ENCODE measurements at places on chromosomes 16 and 17.

- no peak for DNase-seq
Measured at GRCh38 chr17:41003926-41004325, 4.2 kb upstream of the KRTAP3-2 start.

DNA sequence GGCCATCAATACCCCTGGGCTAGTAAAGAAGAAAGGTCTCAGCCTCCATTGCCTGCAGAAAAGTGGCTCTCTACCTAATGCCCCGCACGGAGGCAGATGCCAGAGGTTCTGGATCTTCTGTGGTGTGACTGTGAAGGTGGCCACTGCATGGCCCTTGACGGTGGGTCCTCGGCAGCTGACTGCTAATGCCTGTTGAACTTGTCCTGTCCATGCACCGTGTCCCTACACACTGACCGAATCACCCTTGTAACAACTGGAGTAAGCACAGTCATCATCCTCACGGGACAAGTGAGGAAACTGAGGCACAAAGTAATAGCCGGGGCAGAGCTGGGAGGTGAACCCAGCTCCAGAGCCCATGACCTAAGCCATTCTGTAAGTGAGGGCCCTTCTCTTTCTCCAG is 48.8 kb downstream of the MYH11 start:
- no peak for DNase-seq

DNA sequence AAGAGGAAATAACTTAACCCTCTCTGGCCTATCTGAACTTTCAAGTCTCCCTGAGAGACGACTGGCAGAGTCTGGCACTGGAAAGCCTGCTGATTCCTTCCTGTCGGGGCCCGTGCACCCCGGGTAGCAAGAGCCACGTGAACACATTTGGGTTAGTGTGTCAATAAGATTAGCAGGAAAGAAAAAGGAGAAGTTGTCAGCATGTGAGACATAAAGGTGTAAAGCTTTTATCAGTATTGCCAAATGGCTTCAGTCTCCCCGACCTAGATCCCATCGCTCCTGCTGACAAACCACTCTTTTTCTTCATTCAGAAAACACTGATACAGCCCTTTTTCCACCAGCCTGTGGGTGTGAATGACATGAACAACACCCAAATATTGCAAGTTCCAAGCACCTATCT is 74.4 kb downstream of the CCT6B start:
- no peak for DNase-seq

DNA sequence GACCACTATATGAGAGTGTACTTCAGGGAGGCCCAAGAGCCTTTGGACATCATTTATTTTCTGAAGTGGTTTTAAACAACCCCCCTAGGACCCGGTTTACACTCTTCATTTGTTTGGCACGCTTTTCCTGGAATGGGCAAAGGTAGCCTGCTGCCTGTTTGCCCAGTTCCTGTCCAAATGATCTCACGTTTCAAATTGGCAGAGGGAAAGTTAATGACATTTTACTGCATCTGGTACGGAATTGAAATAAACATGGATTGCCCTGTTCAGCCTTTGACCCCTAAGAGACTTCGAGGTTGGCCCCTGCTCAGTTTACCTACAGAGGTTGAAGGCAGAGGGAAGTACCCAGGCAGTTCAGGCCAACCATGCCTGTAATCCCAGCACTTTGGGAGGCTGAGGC is 5.8 kb upstream of the RPRML start:
- no peak for DNase-seq

GRCh38 chr17:17104494-17104893 is 62.2 kb downstream of the MPRIP start:
- DNase-seq: no peak

DNA sequence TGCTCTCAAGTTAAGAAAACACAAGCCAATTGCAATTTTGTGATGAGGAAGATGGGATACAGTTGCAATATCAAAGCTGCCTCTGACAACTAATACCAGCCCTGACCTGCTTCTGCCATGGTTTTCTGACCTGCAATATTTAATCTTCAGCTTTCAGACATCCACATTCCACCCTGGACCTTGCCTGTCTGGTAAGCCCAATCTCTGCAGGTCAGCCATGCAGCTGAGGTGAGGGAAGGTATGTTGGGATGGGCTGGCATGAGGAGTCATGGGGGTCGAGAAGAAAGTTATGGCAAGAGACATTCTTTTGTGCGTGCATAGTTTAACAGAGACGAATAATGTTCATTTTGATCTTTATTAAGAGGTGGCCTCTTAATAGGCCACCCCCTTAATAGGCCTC is 31.5 kb downstream of the KCNJ16 start:
- no peak for DNase-seq

GRCh38 chr16:1932050-1933028 is 10.7 kb downstream of the MSRB1 start:
- no peak for DNase-seq

GRCh38 chr16:51416926-51417325 is 265.9 kb upstream of the SALL1 start:
- DNase-seq: no peak

- DNase-seq: no peak
Measured at GRCh38 chr16:3029491-3030221, 5.8 kb downstream of the THOC6 start.

DNA sequence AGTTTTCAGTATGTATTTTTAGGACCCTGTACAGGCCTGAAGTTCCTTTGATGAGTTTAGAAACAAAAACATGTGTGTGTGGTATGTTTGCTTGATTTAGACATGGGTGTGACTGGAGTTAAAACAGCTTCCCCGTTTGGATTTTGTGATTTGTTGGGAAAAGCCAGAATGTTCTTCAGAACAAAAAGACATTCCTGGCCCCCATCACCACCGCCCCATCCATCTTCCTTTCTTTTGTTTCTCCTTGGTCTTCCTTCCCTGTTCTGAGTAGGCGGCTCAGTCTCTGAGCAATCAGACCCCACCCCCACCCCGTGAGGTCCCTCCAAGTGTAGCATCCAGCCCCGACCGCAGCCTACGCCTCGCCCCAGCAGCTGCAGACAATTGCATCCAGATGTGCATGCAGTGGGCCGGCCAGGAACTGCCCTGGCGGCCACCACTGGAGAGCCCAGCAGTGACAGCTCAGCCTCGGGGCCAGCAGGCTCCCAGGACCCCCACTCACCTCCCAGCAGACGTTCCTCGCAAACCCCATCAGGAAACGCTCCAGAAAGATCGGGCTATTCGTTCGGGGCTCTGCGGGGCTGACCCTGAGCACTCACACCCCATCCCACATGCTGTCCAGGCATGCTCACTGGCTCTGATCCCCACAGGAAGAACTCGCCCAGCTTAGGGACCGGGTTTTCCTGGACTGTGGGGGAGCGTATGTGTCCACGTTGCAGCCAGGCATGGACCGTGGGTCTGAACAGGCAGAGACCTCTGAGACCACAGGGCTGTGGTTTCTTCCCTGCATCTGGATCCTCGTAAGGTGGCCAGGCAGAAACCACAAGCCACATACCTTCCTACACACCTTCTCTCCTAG is 99.8 kb upstream of the CDH5 start:
- no peak for DNase-seq

DNA sequence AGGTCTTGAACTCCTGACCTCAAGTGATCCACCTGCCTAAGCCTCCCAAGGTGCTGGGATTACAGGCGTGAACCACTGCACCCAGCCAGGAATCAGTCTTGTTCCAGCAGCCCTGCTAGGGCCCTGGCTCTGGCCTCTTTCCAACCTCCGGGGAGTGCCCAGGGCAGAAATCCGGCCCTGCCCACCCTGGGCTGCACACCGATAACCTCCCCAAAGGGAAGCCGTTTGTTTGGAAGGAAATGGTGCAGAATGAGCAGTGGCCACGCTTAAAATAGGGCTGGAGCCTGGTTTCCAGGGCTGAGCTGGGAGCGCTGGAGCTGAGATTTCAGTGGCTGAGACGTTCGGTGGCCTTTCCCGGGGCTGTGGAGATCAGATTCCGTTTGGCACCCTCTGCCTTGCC is 17.8 kb upstream of the EMP2 start:
- no peak for DNase-seq

- no peak for DNase-seq
Measured at GRCh38 chr16:3982216-3982615, 101.7 kb upstream of the CREBBP start.

- DNase-seq: no peak
Measured at GRCh38 chr17:68248199-68248825, 469 bp downstream of the AMZ2 start.

DNA sequence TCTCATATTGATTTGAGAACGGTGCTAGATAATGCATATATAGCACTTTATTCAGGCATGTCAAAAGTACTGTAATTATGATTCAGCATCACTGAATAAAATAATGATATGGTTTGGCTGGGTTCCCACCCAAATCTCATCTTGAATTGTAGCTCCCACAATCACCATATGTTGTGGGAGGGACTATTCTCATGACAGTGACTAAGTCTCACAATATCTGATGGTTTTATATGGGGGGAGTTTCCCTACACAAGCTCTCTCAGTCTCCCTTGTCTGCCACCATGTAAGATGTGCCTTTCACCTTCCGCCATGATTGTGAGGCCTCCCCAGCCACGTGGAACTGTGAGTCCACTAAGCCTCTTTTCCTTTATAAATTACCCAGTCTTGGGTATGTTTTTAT is 25.6 kb upstream of the LONP2 start:
- DNase-seq: no peak

- no peak for DNase-seq
Measured at GRCh38 chr16:65909310-65910050, 457.0 kb upstream of the CDH5 start.

- no peak for DNase-seq
Measured at GRCh38 chr17:46108120-46108519, 85.1 kb downstream of the KANSL1 start.

DNA sequence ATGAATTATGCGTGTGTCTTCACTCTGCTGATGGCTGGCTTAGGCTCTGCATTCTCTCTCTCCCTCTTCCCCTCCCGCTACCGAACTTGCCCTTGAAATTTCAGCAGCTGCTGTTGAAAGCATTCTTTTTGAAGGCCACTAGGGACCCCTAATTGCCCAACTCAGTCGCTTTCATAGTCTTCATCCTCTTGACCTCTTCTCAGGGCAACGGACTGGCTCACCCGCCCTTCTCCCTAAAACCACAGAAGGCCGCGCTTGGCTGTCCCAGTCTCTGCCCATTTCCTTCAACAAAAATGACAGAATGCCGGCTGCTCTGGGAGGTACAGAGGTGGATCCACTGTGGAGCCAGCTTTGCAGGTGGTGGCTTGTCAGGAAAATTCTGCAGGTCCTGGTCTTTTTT is 21.0 kb upstream of the FMNL1 start:
- no peak for DNase-seq

GRCh38 chr17:32870969-32871368 is 6.0 kb downstream of the MYO1D start:
- DNase-seq: no peak

GRCh38 chr16:25260416-25260815 is 2.8 kb upstream of the ZKSCAN2 start:
- DNase-seq: no peak

DNA sequence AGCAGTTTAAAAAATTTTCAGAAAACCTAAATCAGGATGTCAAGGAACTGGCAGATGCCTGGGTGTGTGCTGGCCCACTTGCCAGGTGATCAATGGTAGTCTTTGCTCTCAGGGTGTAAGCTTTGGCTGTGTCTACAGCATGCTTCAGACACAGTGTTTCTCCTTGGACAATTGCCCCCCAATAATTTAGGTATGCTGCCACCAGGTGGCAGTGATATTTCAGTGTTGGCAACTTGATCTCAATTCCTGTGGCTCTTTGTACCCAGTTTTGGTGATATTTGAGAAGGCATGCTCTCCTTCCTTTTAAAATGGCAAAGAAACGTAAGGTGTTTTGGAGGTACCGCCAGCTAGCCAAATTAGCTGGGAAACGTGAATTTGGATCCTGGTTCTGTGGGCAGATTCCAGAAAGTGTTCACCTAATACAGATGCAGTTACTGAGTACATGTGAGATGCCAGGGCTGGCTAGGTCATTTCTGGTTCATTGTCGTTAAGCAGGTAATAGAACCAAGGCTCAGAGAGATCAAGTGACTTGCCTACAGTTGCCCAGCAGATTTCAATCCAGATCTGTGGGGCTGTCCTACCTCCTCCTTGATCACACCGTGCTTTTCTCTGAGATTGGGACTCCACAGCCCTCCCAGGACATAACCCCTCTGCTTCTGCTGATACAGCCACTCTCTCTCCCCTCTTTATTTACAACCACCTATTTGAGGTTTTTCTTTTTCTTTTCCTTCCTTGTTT is 155.6 kb upstream of the PLCG2 start:
- DNase-seq: no peak

- no peak for DNase-seq
Measured at GRCh38 chr17:48155889-48156611, 48.5 kb downstream of the SNX11 start.

DNA sequence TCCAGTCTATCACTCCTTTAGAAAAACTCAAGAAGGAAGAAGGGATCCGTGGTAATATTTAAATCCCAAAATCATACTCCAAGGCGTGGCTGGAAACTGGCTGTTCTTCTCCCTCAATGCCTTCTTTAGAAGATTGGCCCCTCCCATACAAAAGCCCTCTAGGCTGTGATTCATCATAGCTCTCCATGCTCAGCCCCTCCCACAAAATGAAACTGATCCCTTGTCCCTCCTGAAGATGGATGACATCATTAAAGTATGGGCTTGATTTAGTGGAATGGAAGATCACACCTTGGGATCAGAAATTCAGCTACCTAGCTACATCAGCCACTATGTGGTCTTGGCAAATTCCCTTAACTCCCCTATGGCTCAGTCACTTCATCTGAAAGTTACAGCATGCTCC is 4.1 kb downstream of the GRIN2A start:
- DNase-seq: no peak

- DNase-seq: peak; percentile 9
Measured at GRCh38 chr17:5418858-5419355, 555 bp downstream of the NUP88 start.

GRCh38 chr17:27542841-27543463 is 86.7 kb downstream of the KSR1 start:
- DNase-seq: no peak

GRCh38 chr17:48478224-48479013 is 48.4 kb upstream of the SKAP1 start:
- no peak for DNase-seq

- DNase-seq: peak; percentile 77
Measured at GRCh38 chr17:2786176-2786881, 9.9 kb upstream of the RAP1GAP2 start.

DNA sequence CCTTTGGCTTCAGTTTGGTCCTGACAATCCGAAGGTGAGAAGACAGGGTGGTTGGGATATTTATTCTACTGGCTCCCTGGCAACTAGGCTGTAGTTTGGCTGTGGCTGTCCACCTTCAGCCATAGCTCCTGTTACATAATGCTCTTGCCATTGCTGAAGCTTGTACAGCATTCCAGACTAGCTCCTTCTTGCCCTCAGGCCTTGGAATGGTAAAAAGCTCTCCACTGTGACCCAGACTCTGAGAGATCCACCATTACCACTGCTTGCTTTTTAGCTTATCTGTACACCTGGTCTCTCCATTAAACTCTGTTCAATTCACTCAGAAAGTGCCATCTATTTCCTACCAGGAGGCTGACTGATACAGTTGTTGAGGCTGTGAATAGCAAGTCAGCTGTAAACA is 231.8 kb upstream of the MON1B start:
- DNase-seq: no peak

- no peak for DNase-seq
Measured at GRCh38 chr16:19607616-19608280, 52.2 kb downstream of the VPS35L start.
